Kidney (tissue), 22 donors: ENCODE measurements at places on chromosomes 16 and 17. TPM values are rescaled to one million over a fixed set of nuclear protein-coding genes. Genes with fewer than 3 reads are reported as not detected.

HSPB9 gene
- not detected for total RNA-seq

CACNG3 gene
- total RNA-seq = not detected

FOXN1 gene
- total RNA-seq = not detected

NTHL1 gene
- 15.3 TPM for total RNA-seq

ITGAX gene
- total RNA-seq = 11.9 TPM

TNFRSF13B gene
- total RNA-seq = 1.4 TPM

GRAPL gene
- 10.7 TPM for total RNA-seq

CCL1 gene
- total RNA-seq = not detected

ABCC1 gene
- 29.7 TPM for total RNA-seq

CASKIN1 gene
- 0.66 TPM for total RNA-seq

DNA sequence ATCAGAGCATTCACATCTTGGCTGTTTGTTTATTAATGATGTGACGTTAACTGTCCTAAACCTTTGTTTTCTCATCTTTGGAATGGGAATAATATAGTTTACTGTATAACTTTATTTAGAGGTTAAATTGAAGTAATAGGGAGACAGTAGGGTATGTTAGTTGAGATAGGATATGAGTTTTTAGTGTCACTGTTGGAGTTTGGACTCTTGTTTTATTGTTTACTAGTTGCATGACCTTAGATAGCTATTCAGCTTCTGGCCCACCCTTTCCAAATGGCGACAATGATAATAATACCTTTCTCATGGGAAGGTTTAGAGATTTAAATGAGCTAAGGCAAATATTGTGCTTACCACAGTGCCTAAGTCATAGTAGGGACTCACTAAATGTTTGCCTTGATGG is 28.2 kb upstream of the CDC6 start:
- H3K4me1 ChIP-seq = no peaks in the 10 kb centered on the region
- H3K4me3 ChIP-seq = no peak overlapping the region
- no peaks in the 10 kb centered on the region for H3K27me3 ChIP-seq

GRCh38 chr17:76176701-76177574 is 35.9 kb upstream of the FOXJ1 start:
- no peaks in the 10 kb centered on the region for H3K36me3 ChIP-seq
- H3K27me3 ChIP-seq = no peaks in the 10 kb centered on the region
- DNase-seq = no peak

GRCh38 chr16:3771513-3771912 is 54.2 kb upstream of the TRAP1 start:
- H3K27me3 ChIP-seq = no peaks in the 10 kb centered on the region
- no peak overlapping the region for H3K27ac ChIP-seq
- no peak for DNase-seq
- H3K36me3 ChIP-seq = peaks cover 76% of the 10 kb centered on the region

- peaks cover 8% of the 10 kb centered on the region for H3K36me3 ChIP-seq
- no peaks in the 10 kb centered on the region for H3K27me3 ChIP-seq
- no peak overlapping the region for H3K4me3 ChIP-seq
- H3K27ac ChIP-seq = peak overlapping the region; percentile 94
These were observed 11.8 kb downstream of the HSD11B2 start for GRCh38 chr16:67442581-67443255.

DNA sequence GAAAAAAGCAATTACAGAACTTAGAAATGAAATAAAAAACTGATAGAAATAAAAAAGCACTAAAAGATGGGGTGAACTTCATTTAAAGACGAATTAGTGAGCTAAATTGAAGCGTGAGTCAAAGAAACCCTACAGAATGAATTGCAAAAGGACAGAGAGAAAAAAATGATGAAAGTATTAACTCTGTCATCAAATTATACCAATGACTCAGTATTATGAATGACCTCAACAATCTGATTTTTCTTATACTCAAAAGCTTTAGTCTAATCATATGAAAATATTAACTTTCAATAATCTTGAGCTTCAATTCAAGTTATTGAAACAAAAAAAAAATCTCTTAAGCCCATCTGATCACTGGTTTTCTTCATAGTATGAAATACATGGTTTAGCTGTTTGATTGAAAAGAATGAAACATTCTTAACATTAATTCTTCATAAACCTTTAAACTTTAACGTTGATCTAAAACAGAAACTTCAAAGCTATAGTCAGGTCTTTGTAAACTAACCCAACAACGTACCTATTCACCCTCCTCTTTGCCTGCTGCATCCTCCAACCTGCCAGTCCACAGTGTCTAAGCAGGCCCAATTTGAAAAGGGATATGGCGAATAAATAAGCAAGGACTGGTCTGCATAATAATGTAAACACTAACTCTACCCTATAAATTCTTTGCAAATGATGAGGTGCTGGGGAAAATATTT is 6.6 kb downstream of the ABCA5 start:
- H3K36me3 ChIP-seq = peaks cover 2% of the 10 kb centered on the region
- no peak overlapping the region for H3K4me3 ChIP-seq
- no peak overlapping the region for H3K27ac ChIP-seq
- no peaks in the 10 kb centered on the region for H3K4me1 ChIP-seq

GRCh38 chr17:16298140-16298662 is 55.1 kb downstream of the CENPV start:
- H3K36me3 ChIP-seq = peaks cover 2% of the 10 kb centered on the region
- H3K4me1 ChIP-seq = no peaks in the 10 kb centered on the region
- DNase-seq = no peak

DNA sequence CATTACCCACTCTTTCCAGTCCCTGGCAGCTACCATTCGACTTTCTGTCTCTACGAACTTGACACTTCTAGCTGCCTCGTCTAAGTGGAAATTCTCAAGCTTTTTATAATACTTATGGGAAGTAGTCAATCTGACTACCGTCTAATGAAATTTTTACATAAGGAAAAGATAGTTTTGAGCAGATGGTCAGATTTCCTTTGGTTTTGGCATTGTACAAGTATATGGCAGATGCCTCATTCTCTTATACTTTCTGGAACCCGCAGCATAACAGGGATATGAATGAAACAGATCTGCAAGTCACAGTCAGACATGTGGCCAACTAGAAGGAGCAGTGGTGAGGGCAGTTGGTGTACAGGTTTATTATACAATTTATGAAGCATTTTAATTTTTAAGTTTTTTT is 146.0 kb downstream of the PITPNC1 start:
- H3K27ac ChIP-seq = no peak overlapping the region
- H3K36me3 ChIP-seq = no peaks in the 10 kb centered on the region
- no peak for DNase-seq
- no peaks in the 10 kb centered on the region for H3K27me3 ChIP-seq

- H3K4me1 ChIP-seq = no peaks in the 10 kb centered on the region
- no peak for DNase-seq
- H3K27ac ChIP-seq = no peak overlapping the region
These were observed 527 bp downstream of the UNC45B start for GRCh38 chr17:35148144-35148543.

- H3K4me3 ChIP-seq = no peak overlapping the region
- no peaks in the 10 kb centered on the region for H3K27me3 ChIP-seq
- no peak for DNase-seq
- H3K36me3 ChIP-seq = no peaks in the 10 kb centered on the region
These were observed 45.1 kb downstream of the RBFOX3 start for GRCh38 chr17:79565606-79566250.

- no peak overlapping the region for H3K27ac ChIP-seq
- H3K4me3 ChIP-seq = peak overlapping the region; percentile 46
- H3K36me3 ChIP-seq = no peaks in the 10 kb centered on the region
- peaks cover 9% of the 10 kb centered on the region for H3K4me1 ChIP-seq
These were observed 39.0 kb upstream of the AKAP1 start for GRCh38 chr17:57045868-57046704.

- H3K36me3 ChIP-seq = no peaks in the 10 kb centered on the region
- H3K27ac ChIP-seq = no peak overlapping the region
- no peak for DNase-seq
These were observed 8.9 kb upstream of the TOB1 start for GRCh38 chr17:50875074-50875473.

GRCh38 chr17:38982858-38983746 is 15.9 kb upstream of the FBXO47 start:
- no peaks in the 10 kb centered on the region for H3K27me3 ChIP-seq
- DNase-seq = peak; percentile 91
- no peak overlapping the region for H3K27ac ChIP-seq

DNA sequence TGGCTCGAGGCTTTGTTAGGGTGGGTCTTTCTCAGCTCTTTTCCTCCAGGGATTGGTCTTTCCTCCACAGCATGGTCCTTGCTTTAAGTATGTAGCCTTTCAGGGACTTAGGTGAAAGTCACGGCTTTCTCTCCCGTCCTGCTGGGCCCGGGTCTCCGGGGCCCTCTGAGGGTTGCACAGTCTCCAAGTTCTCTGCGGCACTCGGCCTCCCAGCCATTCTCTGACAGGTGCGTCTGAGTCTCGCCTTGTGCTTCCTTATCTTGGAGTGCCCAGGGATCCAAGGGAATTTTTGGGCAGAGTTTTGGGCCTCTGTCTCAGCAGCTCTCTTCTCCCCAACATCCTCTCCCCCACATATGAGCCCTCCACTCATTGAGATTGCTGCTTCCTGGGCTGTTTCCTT is 36.6 kb downstream of the ZNF750 start:
- no peaks in the 10 kb centered on the region for H3K4me1 ChIP-seq
- no peak overlapping the region for H3K4me3 ChIP-seq
- H3K36me3 ChIP-seq = peaks cover 8% of the 10 kb centered on the region
- no peak overlapping the region for H3K27ac ChIP-seq
- DNase-seq = no peak

DNA sequence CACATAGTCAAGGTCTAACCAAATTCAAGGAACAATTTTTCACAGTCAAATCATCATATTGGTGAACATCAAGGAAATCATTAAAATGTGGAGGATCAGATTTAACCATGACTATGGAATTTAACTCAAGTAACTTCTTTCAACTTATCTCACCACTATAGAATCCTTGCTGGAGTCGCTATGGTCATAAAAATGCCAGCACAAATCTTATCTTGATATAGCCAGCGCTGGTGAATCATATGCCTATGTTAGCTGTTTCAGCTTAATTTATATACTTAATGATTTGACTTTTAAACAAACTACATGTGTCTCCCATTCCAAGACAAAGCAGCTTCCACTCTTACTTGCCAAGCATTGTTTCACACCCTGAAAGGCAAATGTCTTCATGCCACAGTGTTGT is 416.4 kb downstream of the CDH11 start:
- H3K27ac ChIP-seq = no peak overlapping the region
- DNase-seq = no peak
- H3K36me3 ChIP-seq = no peaks in the 10 kb centered on the region
- no peak overlapping the region for H3K4me3 ChIP-seq
- H3K4me1 ChIP-seq = no peaks in the 10 kb centered on the region
- H3K27me3 ChIP-seq = no peaks in the 10 kb centered on the region

DNA sequence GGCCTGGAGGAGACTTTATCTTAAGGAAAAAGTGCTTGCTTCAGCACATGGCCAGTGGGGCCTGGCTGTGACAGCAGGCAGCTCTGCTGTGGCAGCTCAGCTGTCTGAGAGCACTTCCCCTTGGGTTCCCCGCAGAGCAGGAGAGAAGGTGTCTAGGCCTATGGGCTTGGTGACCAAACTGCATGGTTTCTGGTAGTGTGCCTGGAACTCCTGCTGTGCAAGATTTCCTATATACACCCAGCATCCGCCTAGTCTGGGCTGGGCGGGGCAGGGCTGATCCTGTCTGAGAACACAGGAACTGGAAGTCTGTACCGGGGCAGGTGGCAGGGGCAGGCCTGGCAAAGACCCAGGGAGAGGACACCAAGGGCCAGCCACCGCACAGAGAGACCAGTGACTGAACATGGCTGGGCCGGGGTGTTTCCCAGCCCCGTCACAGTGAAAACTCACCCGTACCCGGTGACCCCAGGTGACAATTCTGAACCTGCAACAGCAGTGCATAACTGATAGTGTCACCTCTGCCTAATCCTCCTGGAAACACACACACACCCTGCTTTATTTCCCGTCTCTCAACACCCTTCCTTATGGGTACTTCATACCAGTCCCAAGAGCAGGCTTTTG is 39.3 kb downstream of the CHD9 start:
- peak overlapping the region; percentile 47 for H3K27ac ChIP-seq
- H3K27me3 ChIP-seq = no peaks in the 10 kb centered on the region
- peaks cover 25% of the 10 kb centered on the region for H3K4me1 ChIP-seq
- H3K4me3 ChIP-seq = no peak overlapping the region

DNA sequence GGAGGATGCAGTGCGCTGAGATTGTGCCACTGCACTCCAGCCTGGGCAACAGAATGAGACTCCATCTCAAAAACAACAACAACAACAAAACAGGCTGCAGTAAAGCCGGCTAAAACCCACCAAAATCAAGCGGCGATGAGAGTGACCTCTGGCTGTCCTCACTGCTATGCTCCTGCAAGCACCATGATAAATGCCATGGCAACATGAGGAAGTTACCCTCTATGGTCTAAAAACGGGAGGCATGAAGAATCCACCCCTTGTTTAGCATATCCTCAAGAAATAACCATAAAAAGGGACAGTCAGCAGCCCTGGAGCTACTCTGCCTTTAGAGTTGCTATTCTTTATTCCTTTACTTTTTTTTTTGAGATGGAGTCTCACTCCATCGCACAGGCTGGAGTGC is 8.4 kb upstream of the LGALS3BP start:
- H3K27ac ChIP-seq = peak overlapping the region; percentile 51
- H3K36me3 ChIP-seq = no peaks in the 10 kb centered on the region
- peak overlapping the region; percentile 32 for H3K4me3 ChIP-seq

DNA sequence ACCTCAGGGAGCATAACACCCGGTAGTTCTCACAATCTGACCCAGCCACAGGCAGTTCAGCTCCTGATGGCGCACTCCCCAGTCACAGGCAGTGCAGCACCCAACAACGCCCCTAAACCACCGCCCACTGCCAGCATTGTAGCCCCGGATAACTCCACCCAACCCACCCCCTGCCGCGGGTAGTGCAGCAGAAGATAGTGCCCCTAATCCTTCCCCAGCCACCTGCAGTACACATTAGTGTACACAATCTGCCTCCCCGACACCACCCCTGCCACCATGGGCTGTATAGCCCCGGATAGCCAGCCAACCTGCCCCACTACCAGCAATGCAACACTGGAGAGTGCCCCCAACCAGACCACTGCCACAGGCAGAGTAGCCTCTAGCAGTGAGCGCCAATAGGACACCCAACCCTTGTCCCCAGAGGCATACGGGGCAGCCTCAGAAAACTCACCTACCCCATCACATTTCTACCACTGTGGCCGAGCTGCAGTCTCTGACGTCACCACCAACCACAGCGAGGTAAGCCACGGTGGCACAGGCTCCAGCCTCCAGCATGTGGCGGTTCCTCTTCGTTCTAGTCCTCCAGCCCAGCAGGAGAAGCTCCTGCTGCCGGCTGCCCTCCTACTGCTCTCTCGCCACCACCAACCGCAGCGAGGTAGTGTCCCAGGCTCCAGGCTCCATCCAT is 877.3 kb downstream of the KCNJ18 start:
- no peaks in the 10 kb centered on the region for H3K36me3 ChIP-seq
- no peak overlapping the region for H3K4me3 ChIP-seq
- H3K27ac ChIP-seq = no peak overlapping the region
- no peaks in the 10 kb centered on the region for H3K4me1 ChIP-seq
- DNase-seq = peak; percentile 53
